CD4-positive, alpha-beta T cell treated with Interleukin-10 for 1 hour (primary cell): ENCODE measurements at places on chromosomes 11 and 22.

DNA sequence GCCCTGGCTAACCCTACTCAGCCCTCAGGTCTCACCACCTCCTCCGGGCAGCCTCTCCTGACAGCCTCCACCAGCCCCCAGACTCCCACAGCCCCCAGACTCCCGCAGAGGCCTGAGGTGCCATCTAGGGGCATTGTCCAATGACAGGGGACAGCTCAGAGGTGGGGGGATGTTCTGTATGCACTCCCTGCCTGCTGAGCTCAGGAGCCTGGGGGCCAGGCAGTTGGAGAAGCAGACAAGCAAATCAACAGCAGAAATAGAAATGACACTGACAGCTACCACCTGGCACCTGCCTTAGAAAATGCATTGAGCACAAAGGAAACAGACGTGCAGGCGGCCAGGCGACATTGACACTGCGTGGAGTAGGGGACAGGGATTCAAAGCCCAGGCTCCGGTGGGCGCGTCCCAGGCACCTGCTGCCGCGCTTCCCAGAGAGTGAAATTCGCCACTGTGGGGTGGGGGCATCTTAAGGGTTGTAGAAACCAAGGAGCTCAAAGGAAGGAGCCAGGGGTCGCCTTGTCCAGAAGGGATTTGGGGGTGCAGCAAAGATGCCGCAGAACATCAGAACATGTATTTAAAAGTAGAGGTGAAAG is 22.5 kb upstream of the WNT7B start:
- no peak for DNase-seq

- no peak for DNase-seq
Observed at GRCh38 chr11:120674542-120674941, 163.0 kb downstream of the GRIK4 start.

DNA sequence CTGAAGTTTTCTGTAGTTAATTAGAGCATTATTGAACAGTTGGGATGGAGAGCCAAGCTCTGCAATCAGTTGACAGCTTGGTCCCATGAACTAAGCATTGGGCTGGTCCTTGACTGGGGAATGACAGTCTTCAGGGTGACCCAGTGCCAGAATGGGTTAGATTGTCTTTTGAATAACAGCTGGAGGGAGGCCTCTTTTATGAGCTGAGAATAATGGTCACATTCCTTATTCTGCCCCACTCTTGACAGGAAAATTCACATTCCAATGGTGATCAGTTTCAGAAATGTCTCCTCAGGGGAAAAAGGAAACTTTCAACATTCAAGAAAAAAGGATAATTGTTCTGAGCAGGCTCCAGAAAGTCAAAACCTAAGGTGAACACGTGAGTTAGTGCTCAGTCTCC is 113.9 kb downstream of the KIRREL3 start:
- no peak for DNase-seq

DNA sequence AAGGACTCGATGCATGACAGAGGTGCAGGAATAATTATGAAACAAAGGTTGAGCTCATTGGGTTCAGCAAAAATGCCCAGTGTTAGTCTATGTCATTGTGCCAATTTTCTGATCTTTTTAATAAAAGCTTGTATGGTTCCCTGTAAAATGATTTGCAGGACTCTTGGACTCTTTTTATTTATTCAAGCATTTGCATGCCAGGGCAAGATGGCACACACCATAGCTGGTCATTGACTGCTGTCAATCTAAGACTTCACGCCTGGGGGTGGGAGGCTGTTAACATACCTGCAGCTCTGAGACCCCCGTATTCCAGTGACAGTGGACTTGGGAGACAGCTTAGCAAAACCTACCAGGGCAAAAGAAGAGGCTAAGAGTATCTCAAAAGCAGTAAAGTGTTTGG is 32.0 kb upstream of the ANO1 start:
- DNase-seq = no peak

GRCh38 chr11:112223121-112223520 is 3.1 kb upstream of the PTS start:
- no peak for DNase-seq

DNA sequence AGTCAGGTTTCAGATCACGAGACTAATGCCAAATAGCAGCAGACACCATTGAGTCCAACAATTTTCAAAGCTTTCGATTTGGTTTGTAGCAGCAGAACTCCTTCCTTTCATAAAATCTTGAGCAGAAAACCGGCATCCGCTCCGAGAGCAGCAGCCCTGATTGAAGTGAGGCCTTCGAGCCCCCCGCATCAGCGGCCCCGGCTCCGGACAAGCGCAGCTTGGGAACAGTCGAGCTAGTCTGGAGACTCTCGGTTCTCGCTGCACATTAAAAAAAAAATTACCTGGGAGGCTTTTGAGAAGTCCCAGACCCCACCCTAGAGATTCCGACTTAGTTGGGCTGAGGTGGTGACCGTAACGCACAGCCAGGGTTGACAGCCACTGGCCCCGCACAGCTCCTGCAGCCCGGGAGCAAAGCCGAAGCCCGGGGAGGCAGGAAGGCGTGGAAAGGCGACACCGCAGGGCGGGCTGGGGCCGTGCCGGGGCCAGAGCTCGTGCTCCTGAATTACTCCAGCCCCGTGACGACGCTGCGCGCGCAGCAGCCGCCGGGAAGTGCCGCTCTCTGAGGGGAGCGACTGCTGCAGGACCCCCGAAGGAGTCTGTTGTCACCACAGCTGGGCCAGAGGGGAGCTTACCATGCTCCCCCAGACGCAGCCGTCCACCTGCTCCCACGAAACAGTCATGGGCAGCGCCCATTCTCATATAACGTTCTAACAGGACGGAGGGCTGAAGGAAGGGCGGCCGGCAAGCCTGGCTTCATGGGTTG is 57.8 kb downstream of the SPATA19 start:
- no peak for DNase-seq

GRCh38 chr11:113385749-113386148 is 1.8 kb upstream of the ANKK1 start:
- DNase-seq = no peak
